Activated CD4-positive, alpha-beta T cell treated with anti-CD3 and anti-CD28 coated beads, Interleukin-10, Interleukin-2, amounts not matched to agents 100 ng/mL and 50 ng/mL, durations not matched to agents 16 hours and 8 hours (primary cell): ENCODE measurements at places on chromosomes 16 and 17.

GRCh38 chr16:17552351-17552750, 81.6 kb upstream of the XYLT1 start:
- no peak for DNase-seq

DNA sequence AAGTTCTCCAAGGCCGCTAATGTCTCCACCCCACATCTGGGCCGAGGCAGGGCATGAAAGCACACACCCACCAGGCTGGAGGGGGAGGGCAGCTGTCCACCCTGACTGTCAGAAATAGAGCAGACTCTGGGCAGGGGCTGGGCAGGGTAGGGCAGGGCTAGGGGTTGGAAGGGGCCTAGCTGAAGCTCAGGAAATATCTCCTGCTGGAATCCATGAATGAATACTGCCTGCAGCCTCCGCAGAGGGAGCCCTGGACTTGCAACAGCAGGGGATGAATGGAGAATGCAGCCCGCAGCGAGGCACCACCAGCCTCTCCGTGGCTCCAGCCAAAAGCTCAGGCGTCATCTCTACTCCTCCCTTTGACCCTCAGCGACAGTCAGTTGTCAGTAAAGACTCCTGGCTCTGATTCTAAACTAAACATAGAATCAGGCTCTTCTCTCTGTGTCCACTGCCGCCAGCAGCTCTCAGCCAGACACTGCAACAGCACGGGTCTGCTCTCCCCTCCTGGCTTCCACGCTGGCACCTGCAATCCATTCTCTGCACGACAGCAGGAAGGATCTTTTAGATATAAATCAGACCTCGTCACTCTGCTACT, 23.9 kb upstream of the NGFR start:
- no peak for DNase-seq

DNA sequence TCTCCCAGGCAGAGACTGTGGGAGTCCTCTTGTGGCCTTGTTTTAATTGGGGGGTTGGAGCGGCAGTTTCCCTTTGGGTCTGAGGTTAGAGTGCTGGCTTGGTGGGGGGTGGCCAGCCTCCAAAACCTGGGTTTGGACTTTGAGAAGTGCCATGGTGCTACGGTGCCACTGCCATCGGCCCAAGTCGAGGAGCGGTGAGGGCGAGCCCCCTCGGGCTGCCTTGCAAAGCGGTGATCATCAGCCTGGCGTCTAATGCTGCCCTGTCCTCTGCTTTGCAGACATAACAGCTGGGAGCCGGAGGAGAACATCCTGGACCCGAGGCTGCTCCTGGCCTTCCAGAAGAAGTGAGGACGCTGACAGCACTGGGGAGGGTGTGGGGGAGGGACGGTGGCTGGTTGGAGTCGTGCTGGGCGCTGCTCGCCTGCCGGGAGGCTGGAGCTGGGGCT, 1.2 kb downstream of the CBX2 start:
- DNase-seq = no peak

DNA sequence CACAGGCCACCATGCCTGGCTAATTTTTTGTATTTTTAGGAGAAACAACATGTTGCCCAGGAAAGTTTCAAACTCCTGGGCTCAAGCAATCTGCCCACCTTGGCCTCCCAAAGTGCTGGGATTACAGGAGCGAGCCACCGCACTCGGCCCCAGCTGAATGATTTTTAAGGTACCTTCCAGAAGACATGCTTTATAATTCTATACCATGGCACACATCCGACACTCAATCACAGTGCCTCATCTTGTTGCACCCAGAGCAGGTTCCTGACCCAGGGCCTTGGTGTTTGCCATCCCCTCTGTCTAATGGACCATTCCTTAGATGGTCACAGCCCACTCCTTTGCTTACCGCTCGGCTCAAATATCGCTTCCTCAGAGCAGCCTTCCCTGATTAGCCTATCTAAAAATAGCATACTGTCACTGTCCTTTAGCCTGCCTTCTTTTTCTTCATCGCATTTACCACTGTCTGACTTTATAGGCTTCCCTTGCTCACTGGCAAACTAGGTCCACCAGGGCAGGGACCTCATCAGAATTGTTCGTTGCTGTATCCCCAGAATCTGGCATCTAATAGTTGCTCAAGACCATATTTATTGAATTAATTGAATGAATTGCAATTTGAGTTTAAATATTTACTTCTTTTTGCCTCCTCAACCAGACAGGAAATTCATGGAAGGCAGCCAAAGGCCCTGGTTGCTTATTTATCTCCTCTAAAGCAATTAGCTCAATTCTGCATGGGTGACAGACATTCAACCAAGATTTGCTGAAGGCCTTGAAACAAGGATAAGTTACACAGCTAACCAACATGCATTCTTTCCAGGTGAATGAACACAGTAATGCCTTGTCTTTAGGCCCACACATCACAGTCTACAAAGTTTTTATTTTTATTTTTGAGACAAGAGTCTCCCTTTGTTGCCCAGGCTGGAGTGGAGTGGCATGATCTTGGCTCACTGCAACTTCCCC, 6.3 kb upstream of the TENT4B start:
- no peak for DNase-seq

GRCh38 chr16:46918400-46918799, 34.2 kb downstream of the GPT2 start:
- no peak for DNase-seq

- no peak for DNase-seq
Measured at GRCh38 chr17:2874189-2874686, 78.0 kb downstream of the RAP1GAP2 start.

- DNase-seq = no peak
Measured at GRCh38 chr17:27585792-27586191, 45.2 kb upstream of the LGALS9 start.

DNA sequence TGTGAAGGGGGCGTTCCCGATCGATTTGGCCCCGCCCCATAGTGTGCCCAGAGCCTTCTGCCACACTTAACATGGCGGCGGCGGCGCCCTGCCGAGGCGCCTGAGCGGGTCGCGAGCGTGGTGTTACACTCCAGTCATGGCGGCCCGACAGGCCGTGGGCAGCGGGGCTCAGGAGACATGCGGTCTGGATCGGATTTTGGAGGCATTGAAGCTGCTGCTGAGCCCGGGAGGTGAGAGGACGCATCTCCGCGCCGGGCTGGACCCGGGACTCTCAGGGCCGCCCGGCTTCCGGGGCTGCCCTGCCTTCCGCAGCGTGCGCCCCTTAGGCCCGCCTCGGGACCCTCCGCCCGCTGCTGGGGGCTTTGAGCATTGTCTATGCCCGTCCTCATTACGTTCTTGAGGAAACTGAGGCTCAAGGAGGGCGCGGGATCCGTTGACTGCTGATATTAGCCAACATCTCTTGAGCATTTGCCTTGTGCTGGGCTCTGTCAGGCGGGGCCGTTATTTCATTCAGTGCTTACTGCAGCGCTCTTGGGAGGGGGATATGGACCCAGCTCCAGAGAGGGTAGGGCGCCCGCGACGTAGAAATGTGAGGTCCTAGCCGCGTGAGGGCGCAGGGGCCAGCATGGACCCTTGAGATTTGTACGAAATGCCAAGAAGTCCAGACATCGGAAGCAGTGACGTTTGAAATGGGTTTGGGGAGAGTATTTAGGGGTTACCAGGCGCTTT, at the start of gene TANGO6:
TANGO6 (plus strand) TSS at position 50 of the 729 bp plus-strand sequence; CDS start at position 137, 87 bp downstream.
- peak; percentile 94 for DNase-seq

- no peak for DNase-seq
Measured at GRCh38 chr17:82235775-82236141, 6.9 kb downstream of the SLC16A3 start.

GRCh38 chr17:39404542-39405378, 3.3 kb upstream of the FBXL20 start:
- peak; percentile 91 for DNase-seq

- DNase-seq = peak; percentile 95
Measured at GRCh38 chr17:2070241-2071023, 15.5 kb downstream of the HIC1 start.

- DNase-seq = no peak
Measured at GRCh38 chr16:52677501-52677900, 130.6 kb upstream of the TOX3 start.

DNA sequence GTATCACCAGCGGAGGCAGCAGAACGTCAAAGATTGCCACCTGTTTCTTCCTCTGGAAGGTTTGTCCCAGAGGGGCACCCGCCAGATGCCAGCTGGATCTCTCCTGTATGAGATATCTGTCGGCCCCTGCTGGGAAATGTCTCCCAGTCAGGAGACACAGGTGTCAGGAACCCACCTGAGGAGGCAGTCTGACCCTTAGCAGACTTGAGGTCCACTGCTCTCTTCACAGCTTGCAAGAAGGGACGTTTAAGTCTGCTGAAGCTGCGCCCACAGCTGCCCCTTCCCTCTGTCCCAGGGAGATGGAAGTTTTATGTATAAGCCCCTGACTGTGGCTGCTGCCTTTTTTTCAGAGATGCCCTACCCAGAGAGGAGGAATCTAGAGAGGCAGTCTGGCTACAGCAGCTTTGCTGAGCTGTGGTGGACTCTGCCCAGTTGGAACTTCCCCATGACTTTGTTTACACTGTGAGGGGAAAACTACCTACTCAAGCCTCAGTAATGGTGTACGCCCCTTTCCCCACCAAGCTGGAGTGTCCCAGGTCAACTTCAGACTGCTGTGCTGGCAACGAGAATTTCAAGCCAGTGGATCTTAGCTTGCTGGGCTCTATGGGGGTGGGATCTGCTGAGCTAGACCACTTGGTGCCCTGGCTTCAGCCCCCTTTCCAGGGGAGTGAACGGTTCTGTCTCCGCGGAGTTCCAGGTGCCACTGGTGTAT, 92.9 kb downstream of the PHKB start:
- no peak for DNase-seq

DNA sequence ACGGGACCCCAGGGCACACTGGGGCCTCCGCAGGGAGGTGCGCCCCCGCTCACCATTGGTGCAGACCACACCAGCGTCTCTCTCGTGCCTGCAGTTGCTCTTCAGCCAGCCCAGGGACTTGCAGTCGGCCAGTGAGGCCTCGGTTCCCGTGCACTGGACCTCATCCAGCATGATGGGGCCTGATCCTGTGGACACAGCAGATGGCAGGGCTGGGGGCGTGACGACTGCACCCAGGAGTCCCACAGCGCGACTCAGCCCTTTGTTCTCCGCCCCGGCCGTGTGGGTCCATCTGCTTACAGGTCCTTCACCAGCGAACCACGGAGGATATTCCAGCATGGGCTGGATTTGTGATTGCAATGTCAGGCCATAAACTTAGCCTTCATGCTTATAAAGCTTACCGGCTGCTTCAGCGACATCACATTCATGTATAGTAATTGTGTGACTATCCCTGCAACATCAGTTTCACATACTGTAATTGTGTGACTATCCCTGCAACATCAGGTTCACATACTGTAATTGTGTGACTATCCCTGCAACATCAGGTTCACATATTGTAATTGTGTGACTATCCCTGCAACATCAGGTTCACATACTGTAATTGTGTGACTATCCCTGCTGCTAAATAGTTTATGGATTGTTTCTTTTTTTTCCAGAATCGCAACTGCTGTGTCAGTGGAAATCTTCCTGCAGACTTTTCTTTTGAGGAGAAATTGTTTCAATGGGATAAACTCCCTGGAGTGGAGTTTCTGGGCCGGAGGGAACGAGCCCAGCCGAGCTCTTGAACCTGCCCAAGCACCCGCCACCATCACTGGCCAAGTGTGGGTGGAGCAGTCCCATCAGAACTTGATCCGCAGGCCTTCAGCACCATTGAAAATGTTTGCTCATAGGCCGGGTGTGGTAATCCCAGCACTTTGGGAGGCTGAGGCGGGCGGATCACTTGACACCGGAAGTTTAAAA, 4.8 kb downstream of the LGALS3BP start:
- DNase-seq = peak; percentile 51

GRCh38 chr17:78125138-78125913, 3.2 kb downstream of the TMC6 start:
- peak; percentile 39 for DNase-seq

- DNase-seq = no peak
Measured at GRCh38 chr17:8922451-8922850, 43.1 kb downstream of the PIK3R5 start.

GRCh38 chr16:73043828-73044467, 4.0 kb downstream of the ZFHX3 start:
- no peak for DNase-seq

- DNase-seq = no peak
Measured at GRCh38 chr17:50785126-50785525, 17.8 kb upstream of the ANKRD40CL start.

DNA sequence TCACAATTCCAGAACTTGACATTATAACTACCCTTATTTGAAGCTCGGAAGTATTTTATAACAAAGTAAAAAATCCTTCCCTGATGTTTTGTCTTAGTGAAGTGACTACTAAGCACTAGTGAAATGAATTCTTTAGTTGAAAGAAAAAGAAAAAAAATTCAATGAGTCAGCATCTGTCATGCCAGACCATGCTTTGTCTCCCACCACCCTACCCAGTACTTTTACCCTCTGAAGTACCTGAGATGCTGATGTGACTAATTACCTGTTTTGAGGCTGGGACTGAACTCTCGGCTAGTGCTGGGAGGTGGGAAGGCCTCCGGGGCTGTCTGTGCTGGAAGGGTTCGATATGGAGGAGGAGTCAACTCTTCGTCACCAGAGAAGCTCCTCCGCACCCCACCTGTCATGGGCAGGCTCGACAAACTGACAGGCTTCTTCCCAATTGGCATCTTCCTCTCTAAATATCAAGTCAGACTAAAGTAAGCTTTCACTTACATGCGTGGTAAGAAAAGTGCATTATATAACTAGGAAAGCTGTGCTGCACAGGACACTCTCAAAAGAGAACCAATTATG, 19.6 kb downstream of the NME2 start:
- DNase-seq = no peak

DNA sequence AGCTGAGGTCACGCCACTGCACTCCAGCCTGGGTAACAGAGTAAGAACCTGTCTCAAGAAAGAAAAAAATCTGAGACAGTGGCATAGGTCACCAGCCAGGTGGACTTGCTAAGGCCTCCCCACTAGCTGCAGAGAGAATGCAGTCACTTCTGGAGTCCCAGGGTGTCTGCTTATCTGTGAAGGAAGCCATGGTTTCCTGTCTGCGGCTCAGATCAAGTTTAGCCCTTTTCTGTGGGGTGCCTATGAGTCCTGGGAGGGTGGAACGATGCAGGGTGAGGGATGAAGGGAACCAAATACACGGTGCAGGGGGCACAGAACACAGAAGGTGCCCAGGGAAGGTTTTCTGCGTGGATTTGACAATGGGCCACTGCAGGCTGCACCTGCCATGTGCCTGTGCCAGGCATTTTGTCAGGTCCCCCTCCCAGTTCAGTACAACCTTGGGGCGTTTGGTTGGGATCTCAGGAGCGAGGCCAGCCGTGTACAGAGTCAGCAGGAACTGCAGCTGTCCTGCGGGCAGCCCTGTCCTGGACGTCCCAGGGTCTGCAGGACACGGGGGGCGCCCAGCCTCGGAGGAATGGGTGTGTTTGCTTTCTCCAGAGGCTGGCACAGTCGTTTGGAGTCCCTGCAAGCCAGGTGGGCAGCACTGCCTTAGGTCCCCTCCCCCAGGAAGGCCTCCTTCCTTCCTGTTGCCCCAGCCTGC, 41.8 kb downstream of the RAB11FIP4 start:
- peak; percentile 63 for DNase-seq

DNA sequence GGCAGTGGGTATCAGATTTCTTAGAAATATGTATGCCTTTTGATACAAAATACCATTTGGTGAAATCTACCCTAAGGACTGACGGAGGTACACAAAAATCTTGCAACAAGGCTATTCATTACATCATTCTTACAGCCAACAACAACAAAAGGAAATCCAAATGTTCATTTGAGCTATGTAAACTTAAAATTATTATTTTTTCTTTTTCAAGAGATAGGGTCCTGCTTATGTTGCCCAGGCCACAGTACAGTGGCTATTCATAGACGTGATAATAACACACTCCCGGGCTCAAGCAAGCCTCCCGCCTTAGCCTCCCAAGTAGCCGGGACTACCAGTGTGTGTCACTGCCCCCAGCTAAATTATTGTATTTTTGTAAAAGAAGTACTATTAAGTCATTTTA, 9.0 kb downstream of the SRR start:
- DNase-seq = no peak
